D721Med (cell line): ENCODE measurements at places on chromosomes 7 and 10.
A peak's percentile ranks its signal among the peaks of the same experiment; 100 is the strongest.

DNA sequence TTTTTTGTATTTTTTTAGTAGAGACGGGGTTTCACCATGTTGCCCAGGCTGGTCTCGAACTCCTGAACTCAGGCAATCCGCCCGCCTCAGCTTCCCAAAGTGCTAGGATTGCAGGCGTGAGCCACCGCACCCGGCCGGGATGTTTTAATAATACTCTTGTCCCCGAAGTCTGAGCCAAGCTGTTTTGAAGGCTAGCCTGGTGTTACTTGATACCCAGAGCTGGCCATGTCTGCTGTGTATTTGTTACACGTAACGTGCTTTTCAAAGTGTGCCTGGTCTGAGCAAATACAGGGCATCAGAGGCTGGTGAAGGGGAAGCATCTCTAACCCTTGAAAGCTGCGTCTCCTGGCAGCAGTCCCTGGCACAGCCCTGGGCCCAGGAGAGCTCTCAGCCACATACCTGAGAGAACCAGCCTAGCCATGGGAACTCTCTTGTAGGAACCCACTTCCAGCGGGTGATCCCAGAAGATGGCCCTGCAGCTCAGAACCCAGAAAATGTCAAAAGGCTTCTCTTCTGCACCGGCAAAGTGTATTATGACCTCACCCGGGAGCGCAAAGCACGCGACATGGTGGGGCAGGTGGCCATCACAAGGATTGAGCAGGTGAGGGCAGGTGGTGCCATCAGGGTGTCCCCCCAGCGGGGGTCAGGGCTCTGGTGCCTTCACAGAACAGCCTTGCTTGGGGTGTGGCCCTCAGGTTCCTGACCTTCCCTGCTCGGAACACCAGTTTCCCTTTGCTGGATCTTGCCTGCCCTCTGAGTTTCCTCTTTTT, 41.7 kb upstream of the ZMIZ2 start:
- DNase-seq: no peak

DNA sequence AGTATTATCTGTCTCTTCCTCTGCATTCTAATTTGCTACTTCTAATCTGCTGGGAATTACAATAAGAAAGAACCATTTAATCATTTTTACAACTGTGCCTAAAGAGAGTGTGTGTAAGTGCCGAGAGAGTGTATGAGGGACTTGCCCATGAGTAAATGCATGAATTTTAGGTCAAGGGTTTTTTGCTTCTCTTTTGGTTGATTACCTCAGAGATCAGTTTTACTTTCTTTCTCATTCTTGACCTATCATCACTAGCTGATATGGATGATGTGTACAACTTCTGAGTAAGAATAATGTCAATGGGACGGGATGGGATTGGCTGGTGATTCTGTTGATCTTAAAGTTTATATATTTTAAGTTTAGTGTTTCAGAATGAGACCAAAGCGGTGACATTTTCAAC, 47.8 kb downstream of the IKZF1 start:
- DNase-seq: no peak

DNA sequence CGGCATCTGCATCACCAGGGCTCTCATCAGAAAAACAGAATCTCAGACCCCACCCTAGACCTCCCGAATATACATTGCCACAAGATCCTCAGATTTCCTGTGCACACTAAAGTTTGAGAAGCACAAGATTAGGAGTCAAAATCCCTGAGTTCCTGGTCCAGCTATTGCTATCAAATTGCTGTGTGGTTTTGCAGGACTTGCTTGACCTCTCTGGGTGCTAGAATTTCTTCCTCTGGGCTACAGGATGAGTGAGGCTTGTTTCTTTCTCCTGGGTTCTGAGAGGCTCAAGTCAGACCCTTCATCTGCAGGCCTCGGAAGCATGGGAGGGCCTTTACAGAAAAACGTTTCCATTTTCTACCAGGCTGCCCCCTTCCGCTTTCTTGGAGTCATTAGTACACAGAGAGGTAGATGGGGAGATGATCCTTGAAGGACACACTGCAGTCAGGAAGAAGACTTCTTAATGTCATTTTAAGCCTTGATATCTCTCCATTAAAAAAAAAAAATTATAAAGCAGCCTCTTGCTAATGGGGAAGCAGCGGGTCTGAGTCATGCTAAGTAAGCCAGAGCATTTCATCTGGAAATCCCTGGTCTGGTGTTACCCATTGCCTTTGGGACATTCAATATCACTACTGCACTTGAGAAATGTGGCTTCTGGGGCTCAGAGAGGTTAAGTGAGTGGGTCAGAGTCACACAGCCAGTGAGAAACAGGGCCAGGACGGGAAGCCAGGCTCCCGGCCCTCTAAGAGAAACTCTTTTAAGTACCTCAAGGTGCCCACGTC, 173.5 kb downstream of the KCNMA1 start:
- no peak for DNase-seq

DNA sequence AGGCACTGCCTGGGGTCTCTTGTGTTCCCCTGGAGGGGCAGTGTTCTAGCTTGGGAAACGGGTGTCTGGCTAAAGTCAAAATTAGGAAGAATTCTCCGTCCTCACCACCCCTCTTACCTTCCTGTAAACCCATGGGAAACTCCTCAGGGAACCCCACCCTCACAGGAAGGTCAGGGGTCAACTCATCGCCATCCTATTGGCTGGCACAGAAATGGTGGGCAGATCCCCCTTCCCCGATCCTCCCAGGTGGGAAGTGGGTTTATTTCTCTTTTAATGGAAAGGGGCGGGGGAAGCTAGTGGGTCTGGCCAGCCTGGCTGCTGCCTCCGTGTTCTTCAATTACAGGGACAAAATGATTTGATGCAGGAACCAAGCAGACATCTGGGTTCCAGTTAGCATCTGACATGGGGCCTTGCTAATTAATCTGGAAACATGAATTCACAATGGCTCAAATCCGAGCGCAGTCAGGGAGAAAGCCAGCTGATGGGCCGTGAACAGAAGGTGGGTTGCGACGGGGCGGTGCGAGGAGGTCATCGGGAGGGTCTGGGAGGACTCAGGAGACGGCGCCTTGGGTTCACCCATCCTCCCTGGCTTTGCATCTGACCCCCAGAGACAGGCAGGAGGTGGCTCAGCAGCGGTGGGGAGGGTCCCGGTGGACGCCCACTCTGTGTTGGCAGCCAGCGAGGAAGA, 66.6 kb downstream of the SLIT1 start:
- DNase-seq: no peak

DNA sequence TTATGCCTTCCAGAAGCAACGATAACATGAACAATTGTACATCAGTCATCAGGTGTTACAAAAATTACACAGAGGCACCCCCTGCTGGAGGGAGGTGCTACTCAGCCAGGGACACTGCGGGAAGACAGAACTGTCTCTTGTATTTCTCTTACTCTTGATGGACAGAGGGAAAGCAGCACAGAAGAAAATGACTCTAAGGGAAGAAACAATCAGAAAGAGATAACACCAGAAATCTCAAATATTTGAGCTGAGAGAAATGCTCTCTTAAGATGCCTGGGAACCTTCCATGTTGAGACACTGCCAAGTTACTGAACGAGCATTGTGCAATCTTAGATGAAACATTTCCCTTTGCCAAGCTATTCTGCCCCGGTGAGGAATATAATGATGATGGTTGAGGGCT, 227.6 kb upstream of the NPSR1 start:
- no peak for DNase-seq

GRCh38 chr7:141220263-141220880, 146.5 kb downstream of the TMEM178B start:
- peak; percentile 43 for DNase-seq

DNA sequence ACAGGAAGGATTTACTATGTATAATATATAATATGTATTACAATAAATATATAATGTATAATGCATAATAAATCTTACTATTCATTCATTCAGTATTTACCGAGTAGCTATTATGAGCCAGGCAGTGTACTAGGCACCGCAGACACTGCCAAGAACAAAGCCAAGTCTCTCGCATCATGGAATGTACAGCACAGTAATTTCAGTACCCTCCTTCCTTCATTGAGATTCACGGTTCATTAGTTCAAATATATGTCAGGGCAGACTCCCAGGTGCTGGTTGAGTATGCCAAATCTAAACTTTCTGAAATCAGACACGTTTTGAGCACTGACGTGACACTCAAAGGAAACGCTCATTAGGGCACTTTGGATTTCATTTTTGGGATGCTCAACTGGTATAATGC, 9.1 kb downstream of the USP6NL start:
- DNase-seq: no peak
